ENCODE measurements at places on chromosomes 11 and 22. TPM values are rescaled to one million over a fixed set of nuclear protein-coding genes. Genes with fewer than 3 reads are reported as not detected.

The PLEKHB1 gene
- 18.4 TPM for polyA plus RNA-seq

The APOA4 gene
- polyA plus RNA-seq, result not detected

The OR9G4 gene
- not detected for polyA plus RNA-seq

The OTOG gene
- not detected for polyA plus RNA-seq

The MRGPRG gene
- polyA plus RNA-seq, result not detected

The TRIM48 gene
- polyA plus RNA-seq, result not detected

The ACTN3 gene
- not detected for polyA plus RNA-seq

The OR8D4 gene
- not detected for polyA plus RNA-seq

The IGF2 gene
- polyA plus RNA-seq, result 0.14 TPM

The GAS2 gene
- 17.1 TPM for polyA plus RNA-seq

The RIMBP3C gene
- polyA plus RNA-seq, result not detected

The PGA4 gene
- polyA plus RNA-seq, result not detected

The NEFH gene
- polyA plus RNA-seq, result 343 TPM

The GPR152 gene
- polyA plus RNA-seq, result not detected

The PKNOX2 gene
- polyA plus RNA-seq, result 2.1 TPM

The DENND6B gene
- 2.6 TPM for polyA plus RNA-seq

The TBCEL gene
- 14.5 TPM for polyA plus RNA-seq

The OR2D2 gene
- polyA plus RNA-seq, result not detected

The CARNS1 gene
- 0.41 TPM for polyA plus RNA-seq

The DGAT2 gene
- polyA plus RNA-seq, result 4.8 TPM

The LRP4 gene
- polyA plus RNA-seq, result 2.6 TPM

The ELMOD1 gene
- 495 TPM for polyA plus RNA-seq

The HTR3B gene
- not detected for polyA plus RNA-seq

The ANKK1 gene
- not detected for polyA plus RNA-seq

The PRDM11 gene
- polyA plus RNA-seq, result 2.5 TPM

The MMP11 gene
- polyA plus RNA-seq, result not detected

The PVALB gene
- 21,664 TPM for polyA plus RNA-seq

The OR4D10 gene
- polyA plus RNA-seq, result not detected

The PKDREJ gene
- polyA plus RNA-seq, result not detected

The MMP13 gene
- not detected for polyA plus RNA-seq
